ENCODE measurements at places on chromosomes 13 and 19. TPM values are rescaled to one million over a fixed set of nuclear protein-coding genes. Genes with fewer than 3 reads are reported as not detected.

Gene DENND1C
- total RNA-seq = 100.0 TPM

Gene CYP2A7
- not detected for total RNA-seq

Gene COL4A1
- 0.06 TPM for total RNA-seq

Gene SEMA6B
- total RNA-seq = not detected

DNA sequence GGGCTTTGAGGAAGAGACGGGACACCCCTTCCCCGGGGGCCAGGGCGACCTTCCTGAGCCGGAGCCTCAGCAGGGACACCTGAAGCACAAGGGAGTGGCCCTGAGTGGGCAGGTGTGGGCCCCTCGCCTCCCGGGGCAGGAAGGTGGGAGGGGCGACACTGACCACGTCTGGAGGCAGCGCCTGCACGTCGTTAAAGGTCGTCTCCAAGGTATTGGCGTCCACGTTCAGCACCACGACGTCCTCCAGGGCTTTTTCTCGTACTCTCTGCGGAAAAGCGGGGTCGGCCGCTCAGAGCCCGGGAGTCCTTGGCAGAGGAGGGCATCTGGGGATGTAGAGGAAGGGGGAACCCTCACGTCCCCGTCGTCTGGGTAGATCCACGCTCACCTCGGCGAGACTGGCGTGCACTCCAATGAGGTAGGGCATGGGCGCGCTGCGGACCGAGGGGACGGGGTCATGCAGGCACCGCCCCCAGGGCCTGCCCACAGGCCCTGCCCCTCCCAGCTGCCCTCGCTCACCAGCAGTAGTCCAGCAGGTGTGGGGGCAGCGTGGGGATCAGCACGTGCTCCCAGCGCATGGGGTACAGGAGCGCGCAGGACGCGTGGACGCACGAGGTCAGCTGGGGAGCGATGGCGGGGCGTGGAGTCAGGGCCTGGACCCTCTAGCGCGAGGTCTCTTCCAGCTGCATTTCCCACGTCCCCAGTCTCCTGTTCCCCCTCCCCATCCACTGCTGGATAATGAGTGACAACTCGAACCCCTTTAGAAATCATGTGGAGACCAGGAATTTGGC lies 6.1 kb downstream of the DENND1C start:
- no peak overlapping the region for H3K27ac ChIP-seq
- peaks cover 13% of the 10 kb centered on the region for H3K4me1 ChIP-seq
- no peaks in the 10 kb centered on the region for H3K27me3 ChIP-seq
- H3K4me3 ChIP-seq = no peak overlapping the region
- peaks cover 27% of the 10 kb centered on the region for H3K36me3 ChIP-seq
- no peak for DNase-seq

- no peak for DNase-seq
- H3K27me3 ChIP-seq = peaks cover 2% of the 10 kb centered on the region
- H3K4me1 ChIP-seq = peaks cover 10% of the 10 kb centered on the region
- peak within 1 kb of the TSS; percentile 73 for H3K27ac ChIP-seq
- peaks cover 9% of the 10 kb centered on the region for H3K36me3 ChIP-seq
These were observed at the start of gene C19orf38 for GRCh38 chr19:10848230-10848856. Gene C19orf38, plus strand, starts transcription at chr19:10848415. Its CDS starts 94 bp downstream, at chr19:10848509.

GRCh38 chr19:36003284-36003683 lies 5.3 kb downstream of the SYNE4 start:
- H3K4me1 ChIP-seq = peaks cover 3% of the 10 kb centered on the region
- no peak overlapping the region for H3K27ac ChIP-seq
- no peak for DNase-seq
- no peaks in the 10 kb centered on the region for H3K27me3 ChIP-seq

DNA sequence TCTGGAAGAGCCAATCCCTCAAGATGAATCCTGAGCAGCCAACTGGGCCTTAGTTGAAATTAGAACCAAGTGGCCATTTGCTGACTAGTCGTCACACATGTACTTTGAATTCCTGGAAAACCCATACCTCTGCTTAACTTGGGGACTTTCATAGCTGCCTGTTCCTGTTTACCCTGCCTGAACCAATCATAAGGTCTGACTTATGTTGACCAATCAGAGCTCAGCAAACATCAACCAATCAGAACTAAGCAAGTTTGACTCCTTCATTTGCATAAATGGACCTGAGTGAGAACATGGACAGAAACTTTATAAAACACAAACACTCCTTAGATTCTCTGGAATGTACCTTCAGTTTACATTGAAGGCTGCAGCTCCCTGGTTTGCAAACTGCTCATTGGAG lies 50.8 kb downstream of the LATS2 start:
- no peaks in the 10 kb centered on the region for H3K27me3 ChIP-seq
- peaks cover 3% of the 10 kb centered on the region for H3K36me3 ChIP-seq
- H3K27ac ChIP-seq = peak overlapping the region; percentile 31
- no peak for DNase-seq
- no peak overlapping the region for H3K4me3 ChIP-seq
- peaks cover 14% of the 10 kb centered on the region for H3K4me1 ChIP-seq

DNA sequence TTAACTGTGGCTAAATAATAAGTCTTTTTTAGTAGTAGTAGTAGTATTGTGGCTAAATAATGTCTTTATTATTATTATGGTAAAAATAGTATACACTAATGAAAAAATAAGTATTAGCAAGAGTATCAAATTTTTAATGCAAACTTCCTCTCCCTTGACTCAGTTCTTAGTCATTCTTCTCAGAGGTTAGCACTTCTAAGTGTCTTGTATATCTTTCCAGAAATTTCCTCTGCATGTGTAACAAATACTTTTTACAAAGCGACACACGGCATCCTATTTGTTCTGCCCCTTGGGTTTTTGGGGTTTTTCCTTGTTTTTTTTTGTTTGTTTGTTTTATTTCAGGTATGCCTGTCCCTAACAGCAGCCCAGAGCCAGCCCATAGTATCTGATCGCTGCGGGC lies 20.9 kb downstream of the SIN3B start:
- no peak overlapping the region for H3K27ac ChIP-seq
- DNase-seq = no peak
- no peaks in the 10 kb centered on the region for H3K27me3 ChIP-seq
- H3K4me1 ChIP-seq = no peaks in the 10 kb centered on the region
- H3K4me3 ChIP-seq = no peak overlapping the region

DNA sequence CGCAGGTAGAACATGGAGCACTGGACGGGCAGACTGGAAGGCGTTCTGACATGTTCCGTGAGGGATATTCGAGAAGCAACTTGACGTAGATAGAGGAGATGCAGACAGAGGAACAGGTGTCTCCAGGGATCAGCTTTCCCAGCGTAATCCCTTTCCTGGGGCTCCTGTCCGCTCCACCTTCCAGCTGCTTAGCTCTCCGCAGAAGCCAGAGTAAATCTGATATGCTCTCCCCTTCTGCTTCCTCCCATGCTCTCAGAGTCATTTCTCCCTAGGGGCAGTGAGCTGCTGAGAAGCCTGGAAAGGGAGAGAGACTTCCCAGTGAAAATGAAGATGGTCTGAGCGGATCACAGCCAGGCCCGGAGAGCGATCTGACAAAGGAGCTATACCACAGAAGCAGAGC lies 23.0 kb upstream of the OLFM4 start:
- DNase-seq = no peak
- no peaks in the 10 kb centered on the region for H3K36me3 ChIP-seq
- H3K4me1 ChIP-seq = no peaks in the 10 kb centered on the region

- H3K27ac ChIP-seq = no peak overlapping the region
- DNase-seq = no peak
- H3K27me3 ChIP-seq = no peaks in the 10 kb centered on the region
- no peak overlapping the region for H3K4me3 ChIP-seq
- peaks cover 5% of the 10 kb centered on the region for H3K4me1 ChIP-seq
These were observed 1426.8 kb downstream of the SLITRK5 start for GRCh38 chr13:89097994-89098393.

GRCh38 chr13:40075281-40075680 lies 419.8 kb downstream of the COG6 start:
- no peaks in the 10 kb centered on the region for H3K27me3 ChIP-seq
- H3K4me3 ChIP-seq = no peak overlapping the region
- DNase-seq = no peak

- no peak for DNase-seq
- no peak overlapping the region for H3K4me3 ChIP-seq
- no peaks in the 10 kb centered on the region for H3K27me3 ChIP-seq
- H3K4me1 ChIP-seq = no peaks in the 10 kb centered on the region
- H3K36me3 ChIP-seq = no peaks in the 10 kb centered on the region
These were observed 304.0 kb downstream of the SPRY2 start for GRCh38 chr13:80036845-80037504.

DNA sequence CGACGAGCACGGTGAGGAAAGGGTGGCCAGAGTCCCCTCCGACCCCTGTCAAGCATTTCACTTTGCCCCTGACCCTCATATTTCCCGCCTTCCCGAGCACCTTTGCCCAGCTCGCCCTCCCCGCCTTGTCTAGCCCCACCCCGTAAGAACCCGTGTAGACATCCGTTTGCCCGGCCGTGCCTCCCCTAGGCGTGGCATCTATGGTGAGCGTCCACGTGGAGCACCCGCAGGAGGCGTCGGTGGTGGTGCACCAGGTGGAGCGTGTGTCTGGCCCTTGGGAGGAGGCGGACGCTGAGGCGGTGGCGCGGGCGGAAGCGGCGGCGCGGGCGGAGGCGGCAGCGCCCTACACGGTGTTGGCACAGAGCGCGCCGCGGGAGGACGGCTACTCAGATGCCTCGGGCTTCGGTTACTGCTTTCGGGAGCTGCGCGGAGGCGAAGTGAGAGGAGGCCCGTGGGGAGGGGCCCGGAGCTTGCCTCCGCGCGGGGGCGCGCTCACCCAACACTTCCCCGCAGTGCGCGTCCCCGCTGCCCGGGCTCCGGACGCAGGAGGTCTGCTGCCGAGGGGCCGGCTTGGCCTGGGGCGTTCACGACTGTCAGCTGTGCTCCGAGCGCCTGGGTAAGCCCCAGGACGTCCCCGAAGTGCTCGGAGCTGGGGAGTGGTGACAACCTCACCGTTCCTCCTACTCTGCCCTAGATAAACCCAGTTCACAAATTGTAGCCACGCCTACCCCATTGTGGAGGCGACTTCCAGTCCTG lies 4.2 kb downstream of the LTBP4 start:
- peak; percentile 91 for DNase-seq
- H3K27ac ChIP-seq = peak overlapping the region; percentile 98
- peak overlapping the region; percentile 85 for H3K4me3 ChIP-seq
- H3K36me3 ChIP-seq = peaks cover 2% of the 10 kb centered on the region

DNA sequence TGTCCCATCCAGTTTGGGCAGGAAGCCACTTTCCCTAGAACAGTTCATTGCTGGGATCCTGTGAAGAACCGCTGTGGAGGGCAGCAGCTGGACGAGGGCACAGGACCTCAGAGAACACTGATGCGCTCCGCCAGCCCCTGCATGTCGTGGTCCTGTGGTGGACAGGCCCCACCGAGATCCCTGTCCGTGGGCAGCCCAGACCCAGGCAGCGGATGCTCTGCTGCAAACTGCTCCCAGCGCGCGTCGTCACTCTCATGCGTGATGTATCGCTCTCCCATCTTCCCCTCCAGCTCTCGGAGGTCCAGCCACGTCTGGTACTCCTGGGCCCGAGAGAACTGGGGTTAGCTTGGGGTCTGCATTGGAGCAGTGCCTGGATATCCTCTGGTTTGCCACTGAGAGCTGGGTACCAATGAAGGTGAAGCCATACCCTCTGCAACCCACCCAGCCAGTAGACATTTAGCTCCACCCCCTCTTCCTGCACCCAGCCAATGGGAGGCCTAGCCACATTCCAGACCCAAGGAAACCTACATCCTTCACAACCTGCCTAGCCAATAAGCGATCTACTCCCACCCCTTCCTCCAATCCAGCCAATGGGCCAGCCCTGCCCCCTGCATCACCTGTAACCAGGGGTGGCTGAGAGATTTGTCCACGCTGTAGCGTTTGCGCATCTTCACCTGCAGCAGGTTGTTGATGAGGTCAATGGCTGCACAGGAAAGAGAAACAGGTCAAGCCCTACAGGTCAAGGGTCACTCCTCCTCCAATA lies 13.6 kb upstream of the DACT3 start:
- H3K27me3 ChIP-seq = no peaks in the 10 kb centered on the region
- no peak overlapping the region for H3K27ac ChIP-seq
- peaks cover 67% of the 10 kb centered on the region for H3K36me3 ChIP-seq
- H3K4me3 ChIP-seq = no peak overlapping the region
- no peak for DNase-seq
- H3K4me1 ChIP-seq = peaks cover 19% of the 10 kb centered on the region

DNA sequence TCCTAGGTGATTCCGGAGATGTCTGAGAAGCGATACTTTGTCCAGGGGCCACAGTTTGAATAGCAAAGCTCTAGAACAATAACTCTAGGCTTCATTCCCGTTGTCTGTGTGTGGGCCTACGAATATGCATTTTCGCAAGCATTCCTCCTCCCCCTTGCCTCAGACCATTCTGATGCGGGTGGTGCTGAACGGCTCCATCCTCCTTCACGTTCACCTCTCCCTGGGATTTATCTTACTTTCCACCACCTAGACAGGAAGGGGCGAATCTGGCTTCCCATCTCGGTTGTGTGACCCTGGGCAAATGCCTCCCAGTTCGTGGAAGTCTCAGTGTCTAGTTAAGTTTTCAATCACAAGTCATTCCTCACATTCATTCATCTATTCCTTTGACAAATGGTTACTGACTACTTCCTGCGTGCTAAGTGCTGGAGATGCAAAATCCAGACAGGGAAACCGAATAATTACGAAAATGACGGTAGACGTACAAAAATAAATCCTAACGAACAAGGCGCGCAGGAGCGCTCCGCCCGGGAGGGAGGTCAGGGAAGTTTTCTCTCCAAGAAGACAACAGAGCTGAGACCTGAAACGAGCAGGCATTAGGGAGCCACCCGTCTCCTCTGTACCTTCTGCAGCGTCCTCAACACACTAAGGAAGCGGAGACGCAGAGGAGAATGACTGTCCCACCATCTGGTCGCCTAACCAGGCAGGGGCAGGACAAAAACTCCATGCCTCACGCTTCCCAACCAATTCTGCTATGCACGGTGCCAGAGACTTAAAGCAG lies 1.3 kb upstream of the CNOT3 start:
- H3K36me3 ChIP-seq = peaks cover 6% of the 10 kb centered on the region
- no peaks in the 10 kb centered on the region for H3K27me3 ChIP-seq
- no peak for DNase-seq
- H3K27ac ChIP-seq = peak overlapping the region; percentile 93

DNA sequence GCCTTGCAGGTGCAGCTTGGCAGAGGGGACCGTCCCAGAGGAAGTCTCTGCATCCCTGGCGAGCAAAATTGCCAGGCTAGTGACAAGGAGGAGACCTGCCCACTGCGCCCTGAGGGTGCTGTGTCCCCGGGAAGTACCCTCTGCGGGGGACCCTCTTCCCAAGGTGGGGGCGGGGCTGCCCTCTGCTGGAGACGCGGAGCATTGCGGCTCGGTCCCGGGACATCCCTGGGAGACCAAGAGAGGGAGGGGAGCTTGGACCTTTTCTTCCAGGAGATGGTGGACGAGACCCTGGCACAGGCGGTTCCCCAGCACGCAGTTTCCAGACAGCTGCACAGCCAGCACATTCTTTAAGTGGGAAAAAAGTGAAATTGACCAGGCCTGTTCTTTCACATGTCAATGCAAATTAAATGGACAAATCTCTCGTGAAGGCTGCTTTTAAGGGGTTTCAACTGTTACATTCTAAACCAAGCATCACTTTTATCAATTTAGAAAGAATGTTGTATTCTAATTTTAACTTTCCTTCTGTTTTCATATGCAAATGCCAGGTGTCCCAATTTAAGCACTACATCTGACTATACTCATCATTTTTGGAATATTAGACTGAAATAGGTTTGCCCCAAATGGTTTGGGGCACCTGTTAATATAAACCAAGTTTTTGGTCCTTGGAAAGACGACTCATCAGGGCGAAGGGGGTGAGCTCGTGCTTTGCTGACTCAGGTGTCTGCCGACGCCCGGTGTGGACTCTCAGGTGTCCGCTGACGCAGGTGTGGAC lies 60.7 kb downstream of the MCF2L start:
- no peaks in the 10 kb centered on the region for H3K36me3 ChIP-seq
- H3K4me3 ChIP-seq = no peak overlapping the region
- H3K27ac ChIP-seq = no peak overlapping the region
- H3K4me1 ChIP-seq = no peaks in the 10 kb centered on the region
